ENCODE measurements at places on chromosomes 11 and 22. TPM values are rescaled to one million over a fixed set of nuclear protein-coding genes. Genes with fewer than 3 reads are reported as not detected.

DNA sequence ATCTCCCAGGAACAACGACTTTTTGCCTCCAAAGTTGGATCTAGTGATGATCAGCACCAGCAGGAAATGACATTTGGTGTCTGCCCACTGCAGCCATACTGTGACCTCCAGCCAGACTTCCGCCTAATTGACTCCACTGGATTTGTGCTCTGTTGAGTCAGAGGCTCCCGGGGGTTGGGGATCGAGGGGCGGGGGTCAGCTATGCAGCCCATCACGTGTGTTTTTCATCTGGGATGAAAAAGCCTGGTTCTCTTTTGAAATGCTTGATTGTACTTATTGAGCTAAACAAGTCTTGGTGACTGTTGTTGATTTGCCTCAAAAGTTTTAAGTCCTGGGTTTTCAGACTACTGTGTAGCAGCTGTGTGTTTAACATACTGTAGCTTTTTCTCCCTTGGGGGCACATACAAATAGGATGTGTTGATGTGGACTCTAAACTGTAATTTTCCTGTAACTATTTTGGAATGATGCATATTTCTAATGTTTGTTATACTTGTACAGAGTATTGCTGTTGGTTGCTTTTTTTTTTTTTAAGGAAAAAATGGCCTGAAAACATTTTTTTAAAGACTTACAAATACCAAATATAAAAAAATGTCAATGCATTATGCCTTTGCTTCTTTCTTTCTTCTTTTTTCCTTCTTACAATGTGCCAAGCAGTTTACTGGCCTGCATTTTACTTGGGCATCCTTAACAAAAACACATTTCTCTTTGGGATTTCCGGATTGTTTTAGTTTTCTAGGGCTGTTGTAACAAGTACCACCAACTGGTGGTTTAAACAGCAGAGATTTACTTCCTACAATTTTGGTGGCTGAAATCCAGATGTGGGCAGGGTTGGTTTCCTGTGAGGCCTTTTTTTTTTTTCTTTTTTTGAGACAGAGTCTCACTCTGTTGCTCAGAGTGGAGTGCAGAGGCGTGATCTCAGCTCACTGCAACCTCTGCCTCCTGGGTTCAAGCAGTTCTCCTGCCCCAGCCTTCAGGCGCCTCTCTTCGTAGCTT lies 46.1 kb upstream of the OR4B1 start:
- no peak for DNase-seq

DNA sequence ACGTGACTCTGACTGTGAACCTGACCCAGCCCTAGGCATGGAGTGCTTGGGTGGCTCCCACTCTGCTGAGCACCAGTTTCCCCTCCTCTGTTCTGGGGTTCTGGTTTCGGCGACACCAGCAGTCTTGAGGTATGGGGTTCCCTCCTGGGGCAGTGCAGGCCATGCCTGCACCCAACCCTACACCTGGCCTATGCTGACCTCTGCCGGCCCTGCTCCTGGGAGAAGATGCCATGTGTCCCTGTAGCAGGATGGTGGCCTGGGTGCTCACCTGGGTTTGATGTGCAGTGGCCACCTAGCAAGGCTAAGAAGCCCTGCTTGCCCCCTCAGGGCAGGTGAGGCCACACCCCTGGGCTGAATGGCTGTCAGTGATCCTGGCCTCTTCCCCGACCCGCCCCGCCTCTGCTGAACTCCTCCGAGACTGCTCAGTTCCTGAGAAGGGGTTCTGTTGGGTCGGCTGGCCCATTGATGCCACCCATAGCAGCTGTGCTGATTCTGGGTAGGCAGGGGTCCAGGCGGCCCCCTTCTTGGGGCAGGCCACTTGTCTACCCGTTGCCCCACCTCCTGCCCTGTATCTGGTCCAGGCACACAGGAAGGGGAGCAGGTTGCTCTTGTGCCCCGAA lies 2.4 kb downstream of the ZDHHC8 start:
- no peak for DNase-seq

The LMO1 gene
- polyA plus RNA-seq = not detected

DNA sequence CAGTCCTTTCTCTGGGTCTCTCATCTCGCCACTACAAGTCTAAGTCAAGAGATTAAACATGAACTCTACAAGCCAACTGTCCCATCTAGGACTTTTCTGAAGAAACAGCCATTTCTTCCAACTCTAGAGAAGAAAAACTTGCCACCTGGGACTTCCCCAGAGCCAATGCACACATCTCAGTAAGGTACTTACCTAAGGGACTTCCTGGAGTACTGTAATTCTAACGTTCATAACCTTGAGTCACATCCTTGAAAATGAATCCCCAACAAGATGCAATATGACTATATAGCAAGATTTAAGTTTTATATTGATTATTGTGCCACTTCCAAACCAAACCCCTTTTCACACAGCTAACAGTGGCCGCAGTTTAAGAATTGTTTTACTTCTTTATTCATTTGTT lies 11.9 kb upstream of the ISX start:
- DNase-seq = no peak

- no peak for DNase-seq
These were observed 163.1 kb downstream of the ETS1 start for GRCh38 chr11:128424271-128424711.

GRCh38 chr22:28137036-28137435 lies 218.0 kb upstream of the PITPNB start:
- no peak for DNase-seq

The SLC5A1 gene
- polyA plus RNA-seq = 1.8 TPM

DNA sequence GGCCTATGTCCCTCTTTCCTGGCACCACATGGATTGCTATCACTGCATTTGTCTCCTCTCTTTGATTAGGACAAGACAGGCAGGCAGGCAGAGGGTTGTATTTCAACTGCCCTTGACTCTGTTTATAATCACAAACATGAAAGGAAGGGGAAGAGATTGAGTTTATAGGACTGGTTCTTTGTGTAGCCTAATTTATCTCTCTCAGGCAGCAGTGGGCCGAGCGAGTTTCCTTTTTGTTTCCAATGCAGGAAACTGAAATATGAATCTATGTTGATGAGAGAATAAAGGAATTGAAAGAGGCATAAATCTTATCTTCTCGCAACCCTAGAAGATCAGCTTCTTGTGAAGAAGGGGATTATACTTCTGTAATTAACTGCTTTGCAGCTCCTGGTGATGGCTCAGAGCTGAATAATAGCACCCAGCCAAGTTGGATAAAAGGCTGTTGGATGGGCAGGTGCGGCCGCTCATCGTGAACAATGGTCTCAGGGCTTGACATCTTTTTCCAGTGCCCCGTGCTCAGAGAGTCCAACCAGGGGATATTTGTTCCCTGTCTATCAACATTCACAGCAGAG lies 80.6 kb upstream of the SYT13 start:
- DNase-seq = no peak

DNA sequence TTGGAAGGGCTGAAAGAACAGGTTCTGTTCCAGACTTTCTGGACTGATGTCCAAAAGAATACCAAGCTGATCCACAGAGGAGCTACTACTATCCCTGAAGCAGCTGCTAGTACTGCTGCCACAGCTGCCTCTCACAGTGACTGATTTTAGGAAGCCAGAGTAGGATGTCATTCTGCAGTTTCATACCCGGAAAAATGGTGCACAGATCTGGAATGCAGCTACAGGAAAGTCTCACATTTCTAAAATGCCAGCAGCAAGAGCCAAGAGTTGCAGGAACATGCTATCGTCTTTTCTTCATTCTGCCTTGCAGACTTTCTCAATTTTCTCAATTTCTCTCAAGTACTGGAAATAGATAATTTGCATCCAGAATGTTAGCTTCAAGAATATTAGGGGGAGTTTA lies 19.4 kb upstream of the CCDC179 start:
- no peak for DNase-seq

DNA sequence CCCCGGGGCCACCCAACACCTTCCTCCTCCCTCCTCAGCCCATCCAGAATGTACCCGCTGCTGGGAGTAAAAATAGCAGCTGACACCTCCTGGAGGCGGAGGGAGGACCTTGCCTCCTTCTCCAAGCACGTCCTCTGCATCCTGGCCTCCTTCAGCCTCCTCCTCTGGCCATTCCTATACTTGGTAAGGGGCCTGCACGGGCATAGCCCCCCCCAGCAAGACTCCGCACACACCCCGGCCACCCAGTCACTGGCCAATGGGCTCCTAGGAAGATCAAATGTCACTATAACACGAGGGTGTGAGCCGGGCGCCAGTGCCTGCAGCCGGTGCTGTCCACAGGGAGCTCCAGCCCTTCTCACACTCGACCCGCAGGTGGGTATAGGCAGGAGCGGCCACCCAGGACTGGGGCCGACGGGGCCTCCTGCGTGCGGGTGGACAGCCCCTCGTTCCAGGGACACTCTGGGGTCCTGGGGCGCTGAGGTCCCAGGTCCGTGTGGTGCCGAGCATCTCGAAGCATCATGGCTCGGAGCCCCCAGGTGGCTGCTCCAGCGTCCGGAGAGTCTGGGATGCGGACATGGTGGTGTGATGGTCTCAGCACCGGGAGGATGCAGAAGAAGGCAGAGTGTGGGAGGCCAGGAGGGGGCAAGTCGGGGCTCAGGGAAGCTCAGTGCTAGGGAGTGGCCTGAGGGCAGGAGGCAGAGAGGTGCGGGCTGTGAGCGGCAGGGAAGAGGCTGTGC lies at the start of gene TNNT3:
Gene TNNT3, plus strand, starts transcription at position 313 of the 737 bp plus-strand sequence. CDS start 3,172 bp downstream, outside the sequence.
- DNase-seq = no peak

GRCh38 chr22:22704156-22704946 lies 59.9 kb downstream of the GGTLC2 start:
- DNase-seq = no peak

DNA sequence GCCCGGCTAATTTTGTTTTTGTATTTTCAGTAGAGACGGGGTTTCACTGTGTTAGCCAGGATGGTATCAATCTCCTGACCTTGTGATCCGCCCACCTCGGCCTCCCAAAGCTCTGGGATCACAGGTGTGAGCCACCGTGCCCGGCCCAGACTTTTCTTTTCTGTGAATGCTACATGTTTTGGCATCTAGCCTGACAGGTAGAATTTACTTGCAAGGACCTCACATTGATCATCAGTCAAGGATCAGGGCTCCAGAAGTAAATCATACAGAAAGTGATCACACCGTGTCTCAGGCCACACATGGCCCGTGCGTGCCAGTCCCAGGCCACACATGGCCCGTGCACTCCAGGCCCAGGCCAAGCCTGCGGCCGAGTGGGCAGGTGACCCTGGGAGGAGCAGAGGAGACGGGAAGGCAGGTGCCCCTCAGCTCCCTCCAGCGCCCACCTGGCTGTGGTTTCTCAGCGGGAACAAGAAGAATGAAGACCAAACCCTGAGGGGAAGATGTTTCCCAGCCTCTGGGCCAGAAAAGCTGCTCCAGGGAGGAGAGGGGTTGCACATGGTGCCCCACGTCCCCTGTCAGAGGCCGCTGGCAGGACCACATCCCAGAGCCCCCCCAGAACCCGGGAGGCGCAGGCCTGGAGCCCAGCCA lies 76.2 kb downstream of the BRD1 start:
- DNase-seq = no peak

The GCAT gene
- 8.4 TPM for polyA plus RNA-seq

GRCh38 chr11:122933416-122933815 lies 48.2 kb downstream of the BSX start:
- DNase-seq = no peak

The GRIA4 gene
- polyA plus RNA-seq = not detected

The BRSK2 gene
- 0.09 TPM for polyA plus RNA-seq

- no peak for DNase-seq
These were observed 317.9 kb downstream of the CTTN start for GRCh38 chr11:70716216-70716615.

- peak; percentile 68 for DNase-seq
These were observed 124.3 kb downstream of the DBX1 start for GRCh38 chr11:20035701-20036601.

DNA sequence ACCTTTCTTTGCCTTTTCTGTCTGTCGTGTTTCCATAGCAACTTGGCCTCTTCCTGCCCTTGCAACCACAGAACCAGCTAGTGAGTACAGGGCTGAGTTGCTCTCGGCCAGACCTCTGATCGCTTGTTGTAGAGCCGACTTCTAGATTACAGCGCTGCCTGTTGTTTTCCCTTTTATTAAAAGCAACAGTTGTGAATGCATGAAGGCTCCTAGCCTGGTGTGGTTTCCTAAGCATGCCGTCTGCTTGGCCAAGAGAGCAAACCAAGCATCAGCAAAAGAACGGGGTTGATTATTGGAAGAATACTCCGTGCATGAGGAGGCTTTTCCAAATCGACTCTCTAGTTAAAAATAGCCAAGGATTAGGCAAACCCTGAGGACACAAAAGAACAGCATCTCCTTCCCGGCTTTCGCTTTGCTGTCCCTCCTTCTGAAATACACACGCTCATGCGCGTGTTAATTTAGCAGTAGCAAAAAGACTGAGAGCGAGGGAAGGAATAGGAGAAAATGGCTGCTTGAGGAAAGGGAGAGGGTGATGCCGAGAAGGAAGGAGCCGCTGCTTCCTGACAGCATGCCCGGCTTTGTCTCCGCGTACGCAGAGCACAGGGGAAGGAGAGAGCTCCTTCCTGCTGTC lies 71.5 kb upstream of the TTC12 start:
- no peak for DNase-seq

The KBTBD3 gene
- polyA plus RNA-seq = 1.5 TPM

- no peak for DNase-seq
These were observed 48.3 kb downstream of the LARGE1 start for GRCh38 chr22:33871935-33872334.

- no peak for DNase-seq
These were observed 5.5 kb downstream of the RTN4R start for GRCh38 chr22:20262582-20263147.

The FERMT3 gene
- 0.98 TPM for polyA plus RNA-seq

- DNase-seq = no peak
These were observed 700 bp upstream of the STX3 start for GRCh38 chr11:59754494-59754858.

- DNase-seq = no peak
These were observed 93.9 kb downstream of the RASSF10 start for GRCh38 chr11:13102865-13103539.

DNA sequence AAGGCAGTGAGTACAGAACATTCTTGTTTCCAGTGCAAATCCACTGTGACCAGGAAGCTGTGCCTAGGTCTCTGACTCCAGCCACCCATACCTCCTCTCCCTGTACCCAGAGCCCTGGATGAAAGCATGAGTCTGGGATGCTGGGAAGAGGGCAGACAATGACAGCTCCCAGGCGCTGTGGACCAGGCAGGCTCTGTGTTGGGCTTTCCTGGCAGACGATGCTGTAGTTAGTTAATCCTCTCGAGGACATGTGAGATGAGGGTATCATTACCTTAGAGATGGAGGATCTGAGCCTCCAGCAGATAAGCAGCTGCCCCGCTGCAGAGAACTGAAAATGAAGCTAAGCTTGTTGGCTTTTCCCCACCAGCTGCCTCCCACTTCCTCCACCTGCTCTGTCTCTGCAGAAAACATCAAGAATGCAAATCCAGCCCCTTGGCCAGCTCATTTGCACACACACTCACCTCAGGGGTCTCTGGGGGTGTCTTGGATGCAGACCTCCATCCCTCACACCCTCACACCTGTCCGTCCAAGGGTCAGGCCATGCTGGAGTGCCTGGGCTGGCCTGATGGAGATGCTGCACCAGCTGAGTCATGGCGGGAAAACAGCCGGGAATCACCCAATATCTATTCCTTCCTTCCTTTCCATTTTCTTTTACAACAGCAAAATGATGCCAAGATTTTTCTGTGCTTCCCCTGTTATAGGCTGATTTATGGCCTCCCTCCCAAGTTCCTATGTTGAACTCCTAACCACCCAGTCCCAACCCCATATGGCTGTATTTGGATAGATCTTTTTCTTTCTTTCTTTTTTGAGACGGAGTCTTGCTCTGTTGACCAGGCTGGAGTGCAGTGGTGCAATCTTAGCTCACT lies 94.9 kb upstream of the SEPTIN5 start:
- DNase-seq = no peak

- DNase-seq = no peak
These were observed 25.8 kb upstream of the TEF start for GRCh38 chr22:41355895-41356294.

GRCh38 chr11:3014057-3014938 lies 22.2 kb upstream of the NAP1L4 start:
- DNase-seq = no peak
